ENCODE measurements at places on chromosomes 7 and 10. TPM values are rescaled to one million over a fixed set of nuclear protein-coding genes. Genes with fewer than 3 reads are reported as not detected.

The LRIT1 gene
- not detected for total RNA-seq

The GRM3 gene
- total RNA-seq = not detected

The FGL2 gene
- total RNA-seq = 32.1 TPM

The GRID2IP gene
- 0.46 TPM for total RNA-seq

The CLRN3 gene
- total RNA-seq = not detected

The APBB1IP gene
- total RNA-seq = 19.2 TPM

The SCART1 gene
- 2.6 TPM for total RNA-seq

The RP9 gene
- total RNA-seq = 11.9 TPM

The OPALIN gene
- total RNA-seq = not detected

The LEP gene
- not detected for total RNA-seq

The CHCHD1 gene
- 19.4 TPM for total RNA-seq

The NOS3 gene
- 42.9 TPM for total RNA-seq

The OPN4 gene
- total RNA-seq = not detected

The HOXA3 gene
- total RNA-seq = 8.7 TPM

The IFIT3 gene
- total RNA-seq = 78.0 TPM

The CACNB2 gene
- total RNA-seq = 4.2 TPM

The SPDYE5 gene
- total RNA-seq = not detected

- DNase-seq = no peak
Observed at GRCh38 chr7:80736371-80737125, 98.1 kb downstream of the CD36 start.

GRCh38 chr7:54788664-54789063 lies 29.7 kb upstream of the SEC61G start:
- no peak for DNase-seq

DNA sequence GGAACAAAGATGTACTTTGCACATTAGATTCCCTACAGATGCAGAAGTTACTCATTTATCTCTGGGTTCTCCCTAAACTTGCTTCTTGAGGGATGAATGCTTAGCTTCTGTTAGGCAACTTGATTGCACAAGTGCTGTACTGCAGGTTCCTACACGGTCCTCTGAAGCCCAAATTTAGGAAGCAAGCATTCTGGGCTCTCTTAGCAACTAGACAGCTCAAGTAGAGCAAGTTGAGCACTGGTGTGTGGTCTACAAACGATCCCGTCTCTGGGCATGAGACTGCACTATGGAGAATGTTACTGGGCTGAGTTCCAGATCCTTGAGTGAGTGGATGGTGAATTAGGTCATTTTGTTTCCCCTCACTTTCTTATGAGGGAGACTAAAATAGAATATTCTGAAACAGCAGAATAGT lies 14.3 kb downstream of the SEMA3D start:
- DNase-seq = no peak

- DNase-seq = peak; percentile 86
Observed at GRCh38 chr10:101050208-101051069, 11.3 kb upstream of the KAZALD1 start.

DNA sequence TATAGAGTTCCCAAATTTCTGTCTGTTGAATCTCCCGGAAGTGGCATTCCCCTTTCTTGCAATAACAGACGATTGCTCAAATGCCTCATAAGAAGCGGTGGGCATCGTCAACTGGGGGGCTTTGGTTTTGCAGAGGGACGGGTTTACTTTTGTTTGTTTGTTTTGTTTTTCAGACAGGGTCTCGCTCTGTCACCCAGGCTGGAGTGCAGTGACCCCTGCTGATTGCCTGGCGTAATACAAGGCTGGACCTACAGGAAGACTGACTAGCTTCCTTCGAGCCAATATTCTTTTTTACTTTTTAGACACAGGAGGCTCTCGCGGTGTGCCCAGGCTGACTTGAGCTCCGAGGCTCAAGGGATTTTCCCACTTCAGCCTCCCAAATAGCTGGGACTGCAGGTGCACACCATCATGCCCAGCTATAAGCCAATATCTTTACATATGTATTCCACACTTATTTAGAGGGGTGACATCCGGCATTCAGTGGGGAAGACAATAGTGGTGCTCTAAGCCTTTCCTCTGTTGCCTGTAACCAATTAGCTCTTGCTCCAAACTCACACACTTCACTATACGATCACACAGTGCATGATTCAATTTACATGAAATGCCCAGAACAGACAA lies 58.1 kb downstream of the FHIP2A start:
- no peak for DNase-seq

DNA sequence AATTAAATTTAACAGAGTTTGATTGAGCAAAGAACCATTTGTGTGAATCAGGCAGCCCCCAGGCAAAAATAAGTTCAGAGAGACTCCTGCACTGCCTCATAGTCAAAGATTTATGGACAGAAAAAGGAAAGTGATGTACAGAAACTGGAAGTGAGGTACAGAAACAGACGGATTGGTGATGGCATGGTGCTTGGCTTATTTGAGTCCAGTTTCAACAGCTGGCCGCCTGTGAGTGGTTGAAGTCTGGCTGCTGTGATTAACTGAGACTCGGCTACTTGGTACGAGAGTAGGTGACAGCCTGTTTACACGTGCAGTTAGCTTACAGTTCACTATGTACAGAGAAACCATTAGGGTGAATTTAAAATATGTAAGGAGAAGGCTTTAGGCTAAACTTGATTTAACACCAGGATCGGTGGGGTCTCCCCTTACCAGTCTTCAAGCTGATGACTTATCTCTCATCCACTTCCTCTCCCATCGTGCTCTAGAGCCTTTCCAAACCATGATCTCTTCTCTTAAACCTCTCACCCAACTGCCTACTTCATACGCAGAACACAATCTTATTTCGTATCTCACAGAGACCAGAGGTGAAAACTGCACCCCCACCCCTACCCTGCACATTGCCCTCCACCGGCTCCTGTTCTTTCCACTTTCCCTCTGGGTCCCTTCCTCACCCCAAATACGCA lies 5.0 kb upstream of the MSMB start:
- DNase-seq = no peak

GRCh38 chr10:31051703-31052102 lies 20.0 kb upstream of the ZNF438 start:
- DNase-seq = no peak

- peak; percentile 42 for DNase-seq
Observed at GRCh38 chr10:132850896-132851295, 64.9 kb upstream of the NKX6-2 start.

DNA sequence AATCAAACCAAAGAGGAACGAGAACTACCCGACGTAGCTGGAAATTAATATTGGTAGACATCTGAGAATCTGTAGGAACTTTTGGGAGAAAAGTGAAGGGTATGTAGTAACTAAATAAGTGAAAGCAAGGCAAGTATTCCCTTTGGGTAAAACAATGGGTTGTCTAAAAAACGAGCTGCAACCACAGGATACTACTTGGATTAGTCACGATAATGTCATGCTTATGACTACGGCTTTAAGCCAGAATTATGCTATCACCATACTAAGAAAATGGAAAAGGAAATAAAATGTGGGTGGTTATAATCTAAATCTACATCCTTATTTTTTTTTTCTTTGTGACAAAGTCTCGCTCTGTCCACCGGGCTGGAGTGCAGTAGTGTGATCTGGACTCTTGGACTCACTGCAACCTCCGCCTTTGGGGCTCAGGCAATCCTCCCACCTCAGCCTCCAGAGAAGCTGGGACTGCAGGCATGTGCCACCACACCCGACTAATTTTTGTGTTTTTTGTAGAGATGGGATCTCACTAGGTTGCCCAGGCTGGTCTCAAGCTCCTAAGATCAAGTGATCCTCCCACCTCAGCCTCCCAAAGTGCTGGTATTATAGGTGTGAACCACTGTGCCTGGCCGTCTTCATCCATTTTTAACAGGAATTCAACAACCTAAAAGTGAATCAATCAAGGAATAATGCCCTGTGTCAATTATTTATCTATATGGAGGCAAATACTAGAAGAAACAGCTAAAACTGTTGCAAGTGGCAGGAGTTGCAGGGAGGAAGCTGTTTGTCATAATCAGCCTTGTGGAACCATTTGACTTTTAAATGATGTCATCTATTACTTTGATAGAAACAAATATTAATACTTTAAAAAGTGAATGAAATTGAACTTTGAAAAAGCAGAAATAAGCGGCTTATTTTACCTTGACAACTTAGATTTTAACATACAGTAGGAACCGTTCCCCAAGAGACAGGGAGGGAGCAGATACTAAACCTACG lies 189.3 kb downstream of the PRPF18 start:
- DNase-seq = no peak

- DNase-seq = no peak
Observed at GRCh38 chr10:105540381-105540780, 899.3 kb downstream of the SORCS3 start.

DNA sequence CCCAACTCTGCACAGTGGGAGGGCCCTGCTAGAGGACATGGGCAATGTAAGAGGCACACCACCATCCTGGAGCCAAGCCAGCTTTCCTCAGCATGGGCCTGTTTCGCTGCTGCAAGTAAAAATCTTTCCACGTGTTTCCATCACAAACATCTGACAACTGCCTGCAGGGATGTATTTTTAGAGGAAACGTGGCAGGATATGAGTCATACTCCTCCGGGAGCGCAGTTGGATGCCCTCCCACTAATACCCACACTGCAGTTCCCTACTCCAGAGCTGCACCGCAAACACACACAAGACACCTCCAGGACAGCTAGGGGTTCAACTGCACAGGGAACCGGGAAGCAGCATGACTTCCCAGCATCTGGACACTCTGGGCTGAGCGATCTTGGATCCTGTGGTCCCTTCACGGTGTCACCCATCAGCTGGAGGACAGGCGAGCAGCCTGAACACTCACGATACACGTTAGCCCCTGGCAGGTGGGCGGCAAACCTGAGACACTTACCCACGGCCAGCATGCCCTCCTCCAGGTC lies 26.1 kb downstream of the PLAC9 start:
- no peak for DNase-seq

- DNase-seq = no peak
Observed at GRCh38 chr7:91892821-91893340, 12.4 kb upstream of the MTERF1 start.

- no peak for DNase-seq
Observed at GRCh38 chr10:6748981-6749635, 169.0 kb upstream of the PRKCQ start.

- DNase-seq = no peak
Observed at GRCh38 chr10:94983555-94983954, 45.1 kb downstream of the CYP2C9 start.

GRCh38 chr7:44972562-44972961 lies 6.3 kb downstream of the MYO1G start:
- DNase-seq = peak; percentile 32

- DNase-seq = no peak
Observed at GRCh38 chr7:107813524-107813923, 10.5 kb upstream of the SLC26A3 start.

- DNase-seq = no peak
Observed at GRCh38 chr10:37777056-37777455, 80.4 kb downstream of the ZNF248 start.

DNA sequence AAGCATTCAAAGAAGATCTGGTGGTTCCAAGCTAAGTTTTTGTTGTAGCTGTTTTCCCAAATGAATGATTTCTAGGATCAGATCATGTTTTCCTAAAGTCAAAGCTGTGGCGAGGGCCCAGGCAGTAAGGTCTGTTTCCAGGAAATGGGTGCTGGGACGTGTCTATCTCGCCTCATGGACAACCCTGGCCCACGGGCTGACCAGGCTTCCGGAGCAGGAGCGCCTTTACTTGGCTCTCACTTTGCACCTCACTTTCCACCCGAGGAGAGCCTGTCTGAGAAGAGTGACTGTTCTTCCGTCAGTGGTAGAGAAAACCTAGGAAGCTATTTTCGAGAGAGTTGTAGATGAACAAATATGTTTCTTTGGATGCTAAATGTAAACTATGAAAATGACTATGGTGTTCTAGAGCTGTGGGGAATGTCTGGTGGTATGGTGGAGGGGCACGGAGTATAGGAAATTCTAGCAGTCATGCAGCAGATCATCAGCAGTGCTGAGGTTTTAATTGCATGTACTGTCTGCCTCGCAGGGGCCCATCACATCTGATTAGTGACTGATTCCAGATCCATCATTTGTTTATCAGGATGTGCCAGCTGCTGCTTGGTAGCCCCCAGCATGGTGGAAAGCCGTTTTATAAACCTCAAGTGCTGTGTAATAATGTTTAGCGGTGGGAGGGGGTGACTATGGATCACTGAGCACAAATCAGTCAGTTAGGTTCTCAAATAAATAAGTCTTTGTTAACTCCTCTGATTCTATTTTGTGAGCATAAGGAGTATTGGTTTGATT lies 66.6 kb downstream of the VWC2 start:
- no peak for DNase-seq

DNA sequence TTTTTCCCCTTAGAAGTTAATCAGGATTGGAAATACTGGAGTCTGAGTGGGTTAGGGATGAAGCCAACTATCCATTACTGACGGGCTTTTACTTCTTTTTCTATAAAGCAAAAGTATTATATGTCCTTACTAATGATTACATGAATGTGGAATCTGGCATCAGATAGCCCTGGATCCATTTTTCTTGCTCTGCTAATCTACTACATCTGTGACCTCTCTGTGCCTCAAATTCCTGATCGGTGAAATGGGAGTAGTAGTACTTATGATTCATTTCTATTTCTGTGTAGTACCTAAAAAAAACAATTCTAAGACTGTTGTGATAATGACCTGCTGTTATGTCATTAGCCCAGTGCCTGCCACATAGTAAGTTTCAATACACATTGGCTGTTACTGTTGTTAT lies 621.6 kb downstream of the SORCS3 start:
- DNase-seq = no peak

GRCh38 chr7:48031111-48031510 lies 2.2 kb upstream of the SUN3 start:
- no peak for DNase-seq

DNA sequence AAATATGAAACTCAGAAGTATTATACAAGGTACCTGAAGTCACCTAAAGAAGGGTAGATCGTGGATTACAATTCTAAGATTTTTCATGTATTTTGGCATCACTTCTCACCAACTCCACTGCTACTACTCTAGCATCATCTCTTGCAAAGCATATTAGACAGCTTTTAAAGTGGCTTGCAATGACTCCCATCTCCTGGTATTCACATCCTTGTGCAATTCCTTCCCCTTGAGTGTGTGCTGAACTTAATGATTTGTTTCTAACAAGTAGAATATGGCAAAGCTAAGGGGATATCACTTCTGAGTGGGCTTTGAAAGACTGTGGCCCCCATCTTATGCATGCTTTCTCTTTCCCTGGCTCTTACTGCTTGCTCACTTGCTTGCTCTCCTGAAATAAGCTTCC lies 280.2 kb downstream of the SNX13 start:
- no peak for DNase-seq

GRCh38 chr10:35208536-35208935 lies 81.9 kb downstream of the CREM start:
- no peak for DNase-seq

GRCh38 chr7:6262221-6262620 lies 10.2 kb downstream of the CYTH3 start:
- DNase-seq = no peak

- DNase-seq = no peak
Observed at GRCh38 chr10:112775892-112776674, 174.0 kb upstream of the TCF7L2 start.
